Lower lobe of right lung (tissue), 2 donors: ENCODE measurements at places on chromosomes 11 and 22.

- no peak for DNase-seq
These were observed 53.1 kb downstream of the CELSR1 start for GRCh38 chr22:46484156-46484860.

GRCh38 chr11:9853929-9854552 is 190.2 kb downstream of the SWAP70 start:
- DNase-seq = no peak

GRCh38 chr22:27919942-27920755 is 1.1 kb upstream of the PITPNB start:
- no peak for DNase-seq

DNA sequence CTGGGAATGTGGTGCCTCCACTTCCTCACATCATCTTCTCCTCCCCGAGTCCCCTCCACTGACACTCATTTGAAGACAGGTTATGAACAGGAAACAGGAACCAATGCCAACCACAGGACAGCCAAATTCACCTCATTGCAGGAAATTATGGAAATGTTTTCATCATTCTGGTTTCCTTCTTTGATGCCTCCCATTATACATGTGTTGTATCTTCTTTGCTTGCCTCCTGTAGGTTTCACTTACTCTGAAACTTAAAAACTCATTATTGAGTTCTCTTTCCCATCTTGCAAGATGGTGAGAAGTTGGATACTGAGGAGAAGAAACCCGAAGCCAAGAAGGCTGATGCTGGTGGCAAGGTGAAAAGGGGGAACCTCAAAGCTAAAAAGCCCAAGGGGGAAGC is 108.5 kb downstream of the PHF21B start:
- DNase-seq = no peak

DNA sequence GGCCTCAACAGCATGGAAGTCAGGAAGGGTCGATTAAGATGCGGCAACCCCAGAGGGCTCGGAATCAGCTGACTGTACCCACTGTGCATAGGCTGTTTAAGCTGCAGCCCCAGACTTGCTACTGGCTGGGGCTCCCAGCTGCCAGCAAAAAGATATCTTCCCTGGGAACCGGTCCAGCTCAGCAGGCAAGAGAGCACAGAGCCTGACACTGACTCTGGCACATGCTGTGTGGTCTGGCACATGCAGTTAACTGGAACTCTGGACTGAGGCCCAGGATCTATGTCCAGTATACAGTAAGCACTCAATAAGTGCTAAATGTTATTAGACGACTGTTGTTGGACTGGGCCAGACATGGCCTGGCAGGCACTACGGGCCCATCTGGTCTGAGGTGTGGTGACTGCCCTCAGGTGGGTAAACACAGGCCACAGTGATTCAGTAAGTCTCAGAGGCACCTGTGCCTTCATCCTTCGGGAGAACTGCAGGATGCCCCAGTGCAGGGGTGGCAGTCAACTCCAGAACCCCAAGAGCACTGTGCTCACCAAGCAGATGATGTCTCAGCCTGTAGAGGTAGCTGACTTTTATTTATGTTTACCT is 87.6 kb downstream of the LARGE1 start:
- no peak for DNase-seq

GRCh38 chr11:63380130-63380529 is 10.5 kb downstream of the SLC22A9 start:
- no peak for DNase-seq
